Left colon (tissue), 2 donors: ENCODE measurements at places on chromosomes 7 and 10. TPM values are rescaled to one million over a fixed set of nuclear protein-coding genes. Genes with fewer than 3 reads are reported as not detected.

DNA sequence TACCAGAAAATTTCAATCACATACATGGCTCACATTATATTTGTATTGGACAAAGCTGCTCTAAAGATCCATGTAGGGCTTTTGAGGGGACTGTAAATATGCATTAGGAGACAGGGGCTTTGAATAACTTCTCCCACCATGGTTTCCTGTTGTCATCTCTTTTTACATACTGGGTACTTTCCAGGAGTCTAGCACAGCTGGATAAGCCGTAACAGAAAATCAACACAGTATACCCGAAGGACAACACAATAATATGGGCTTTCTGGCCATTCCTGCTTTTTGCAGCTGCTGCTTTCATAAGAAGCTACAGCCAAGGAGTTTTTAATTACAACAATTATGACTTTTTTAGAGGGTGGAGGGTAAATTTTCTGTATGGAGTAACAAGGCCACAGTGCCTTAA, 63.4 kb upstream of the SRPK2 start:
- no peak for DNase-seq

DNA sequence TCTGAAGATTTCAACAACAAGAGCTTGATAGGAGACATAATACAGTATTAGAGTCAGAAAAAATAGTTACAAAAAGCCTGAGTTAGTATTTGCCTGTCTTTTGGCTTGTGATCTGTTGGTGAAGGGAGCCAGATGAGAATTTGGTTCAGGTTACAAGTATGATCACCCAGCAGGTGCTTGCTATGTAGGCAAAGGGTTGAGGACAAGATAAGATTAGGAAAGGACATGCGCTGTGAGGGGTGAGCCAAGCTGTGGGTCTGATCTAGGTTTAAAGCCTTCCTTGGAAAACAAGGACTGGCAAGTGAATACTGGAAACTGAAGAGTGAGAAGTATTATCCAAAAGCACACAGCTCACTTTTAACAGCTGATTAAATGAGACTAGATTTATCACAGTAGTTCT, 28.7 kb upstream of the CD36 start:
- DNase-seq = no peak

PDCD11 gene
- 17.9 TPM for total RNA-seq

GRCh38 chr10:3857318-3857717, 72.3 kb upstream of the KLF6 start:
- DNase-seq = no peak

DNA sequence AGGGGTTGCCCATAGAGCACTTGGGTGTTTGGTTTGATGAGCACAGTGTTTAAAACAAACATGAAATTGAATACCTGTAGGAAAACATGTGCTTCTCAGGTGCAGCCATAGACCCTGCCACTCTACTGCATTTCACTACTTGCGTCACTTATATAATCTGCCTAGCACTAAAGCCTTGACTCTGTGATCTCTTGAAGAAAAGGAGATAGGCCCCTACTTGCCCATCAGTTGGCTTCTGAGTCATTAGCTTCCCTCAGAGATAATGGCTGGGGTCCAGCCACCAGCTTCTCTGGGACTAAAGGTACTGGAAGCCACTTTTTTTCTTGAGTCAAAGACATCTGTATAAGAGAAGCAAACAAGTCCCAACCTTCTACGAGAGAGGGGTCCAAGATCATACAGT, 45.9 kb upstream of the BTRC start:
- DNase-seq = no peak

DNA sequence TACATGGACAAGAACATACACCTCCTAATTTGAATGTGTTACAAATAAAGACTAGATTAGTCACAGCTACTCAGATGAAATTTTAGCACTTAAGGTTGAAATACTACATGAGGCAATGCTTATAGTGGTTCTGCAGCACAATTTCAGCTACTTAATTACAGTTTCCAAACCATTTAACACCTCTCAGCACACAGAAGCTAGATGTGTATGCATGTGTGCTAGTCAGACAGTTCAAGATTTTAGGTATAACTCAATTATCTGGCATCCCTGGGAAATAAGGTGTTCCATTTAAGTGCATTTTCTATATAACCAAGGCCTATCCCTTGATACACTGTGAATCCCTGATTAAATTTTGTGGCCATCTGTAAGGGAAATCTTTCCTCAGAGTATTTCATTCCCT, 141.8 kb downstream of the CHCHD3 start:
- no peak for DNase-seq

COL17A1 gene
- total RNA-seq = 159 TPM

DNA sequence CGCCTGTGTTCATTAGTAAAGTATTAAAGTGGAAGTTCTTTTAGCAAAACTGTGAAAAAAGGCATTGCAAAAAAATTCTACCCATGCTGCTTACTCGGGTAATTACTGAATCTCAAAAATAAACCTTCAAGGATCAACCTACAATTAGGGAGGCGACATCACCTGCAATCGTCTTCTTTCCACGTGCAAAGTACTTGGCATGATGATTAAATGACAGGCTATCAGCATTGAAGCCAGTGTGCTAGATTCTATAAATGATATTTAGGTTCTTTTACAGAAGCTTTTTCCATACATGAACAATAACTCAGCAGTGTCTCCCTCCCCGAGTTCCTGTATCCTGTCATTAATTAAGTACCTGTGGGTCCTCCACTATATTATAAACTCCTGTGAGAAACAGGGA, 105.8 kb downstream of the SFMBT2 start:
- no peak for DNase-seq

DNA sequence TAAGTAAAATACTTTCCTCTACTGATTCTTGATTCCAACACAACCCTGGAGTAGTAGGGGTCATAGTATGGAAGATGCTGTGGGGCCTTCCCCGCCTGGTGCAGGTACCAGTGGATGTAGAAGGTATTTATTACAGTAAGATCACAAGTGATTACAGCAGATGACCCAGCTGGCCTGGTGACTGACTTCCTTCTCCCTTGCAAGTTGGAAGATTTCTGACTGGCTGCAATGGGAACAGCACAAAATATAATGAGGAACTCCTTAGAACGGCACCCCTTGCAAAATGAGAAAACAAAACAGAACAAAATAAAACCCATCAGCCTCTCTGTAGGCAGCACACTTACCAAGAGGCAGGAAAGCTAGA, 61.7 kb upstream of the TARP start:
- DNase-seq = no peak

DNA sequence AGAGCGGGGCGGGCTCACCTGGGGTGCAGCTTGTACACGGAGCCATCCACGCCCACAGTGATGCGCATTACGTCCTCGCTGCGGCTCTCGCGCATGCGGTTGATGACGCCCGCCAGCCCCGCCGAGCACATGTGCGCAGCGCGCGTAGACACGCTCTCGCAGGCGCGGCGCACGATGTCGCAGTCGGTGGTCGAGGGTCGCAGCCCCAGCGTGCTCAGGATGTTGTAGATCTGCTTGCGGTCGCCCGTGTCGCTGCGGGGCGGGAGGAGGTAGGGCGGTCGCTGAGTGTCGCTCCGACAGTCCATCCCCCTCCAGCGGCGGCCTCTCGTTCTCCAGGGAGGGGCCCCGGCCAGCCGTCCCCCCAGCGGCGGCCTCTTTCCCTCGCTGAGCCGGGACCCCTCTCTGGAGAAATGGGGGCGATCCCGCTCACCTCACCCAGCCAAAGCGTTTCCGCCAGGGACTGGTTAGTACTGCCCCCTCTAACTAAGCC, 4.4 kb upstream of the MYL7 start:
- no peak for DNase-seq

DNA sequence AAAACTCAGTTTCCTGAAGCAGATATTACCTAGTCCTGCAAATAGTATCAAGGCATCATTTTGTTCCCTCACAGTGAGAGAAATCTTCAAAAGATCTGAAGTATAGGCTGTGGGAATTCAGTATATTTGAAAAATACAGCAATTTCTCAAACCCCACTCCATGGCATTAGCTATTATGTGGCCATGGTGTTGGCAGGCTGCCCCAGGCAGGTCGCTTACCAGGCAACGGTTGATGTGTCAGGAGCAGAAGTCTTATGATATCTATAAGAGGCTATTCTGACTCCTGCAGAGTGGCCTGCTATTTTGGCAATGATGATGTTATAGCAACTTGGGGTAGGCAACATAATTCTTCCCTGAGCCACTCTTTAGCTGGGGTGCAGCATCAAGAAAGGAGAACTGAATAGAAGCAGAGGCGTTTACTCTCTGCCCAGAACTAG, 187.9 kb downstream of the PLXDC2 start:
- DNase-seq = peak; percentile 16

CAMK2B gene
- total RNA-seq = 0.61 TPM

- peak; percentile 64 for DNase-seq
These were observed 983 bp downstream of the FZD8 start for GRCh38 chr10:35640951-35641675.

DNA sequence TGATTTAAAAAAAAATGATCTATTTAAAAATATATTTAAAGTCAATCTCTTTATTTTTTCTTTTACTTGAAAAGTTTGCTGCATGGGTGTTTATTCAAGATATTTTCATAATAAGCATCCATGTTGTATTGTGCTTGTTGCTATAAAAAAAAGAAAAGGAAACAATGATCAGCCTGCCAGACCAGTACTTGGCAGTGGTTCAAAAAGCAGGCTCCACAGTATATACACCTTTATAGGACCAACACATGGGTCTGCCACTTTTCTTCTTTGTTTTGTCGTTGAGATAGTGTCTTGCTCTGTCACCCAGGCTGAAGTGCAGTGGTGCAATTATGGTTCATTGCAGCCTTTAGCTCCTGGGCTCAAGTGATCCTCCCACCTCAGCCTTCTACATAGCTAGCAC, 228.0 kb downstream of the TWIST1 start:
- DNase-seq = no peak

FBH1 gene
- 89.7 TPM for total RNA-seq

DNA sequence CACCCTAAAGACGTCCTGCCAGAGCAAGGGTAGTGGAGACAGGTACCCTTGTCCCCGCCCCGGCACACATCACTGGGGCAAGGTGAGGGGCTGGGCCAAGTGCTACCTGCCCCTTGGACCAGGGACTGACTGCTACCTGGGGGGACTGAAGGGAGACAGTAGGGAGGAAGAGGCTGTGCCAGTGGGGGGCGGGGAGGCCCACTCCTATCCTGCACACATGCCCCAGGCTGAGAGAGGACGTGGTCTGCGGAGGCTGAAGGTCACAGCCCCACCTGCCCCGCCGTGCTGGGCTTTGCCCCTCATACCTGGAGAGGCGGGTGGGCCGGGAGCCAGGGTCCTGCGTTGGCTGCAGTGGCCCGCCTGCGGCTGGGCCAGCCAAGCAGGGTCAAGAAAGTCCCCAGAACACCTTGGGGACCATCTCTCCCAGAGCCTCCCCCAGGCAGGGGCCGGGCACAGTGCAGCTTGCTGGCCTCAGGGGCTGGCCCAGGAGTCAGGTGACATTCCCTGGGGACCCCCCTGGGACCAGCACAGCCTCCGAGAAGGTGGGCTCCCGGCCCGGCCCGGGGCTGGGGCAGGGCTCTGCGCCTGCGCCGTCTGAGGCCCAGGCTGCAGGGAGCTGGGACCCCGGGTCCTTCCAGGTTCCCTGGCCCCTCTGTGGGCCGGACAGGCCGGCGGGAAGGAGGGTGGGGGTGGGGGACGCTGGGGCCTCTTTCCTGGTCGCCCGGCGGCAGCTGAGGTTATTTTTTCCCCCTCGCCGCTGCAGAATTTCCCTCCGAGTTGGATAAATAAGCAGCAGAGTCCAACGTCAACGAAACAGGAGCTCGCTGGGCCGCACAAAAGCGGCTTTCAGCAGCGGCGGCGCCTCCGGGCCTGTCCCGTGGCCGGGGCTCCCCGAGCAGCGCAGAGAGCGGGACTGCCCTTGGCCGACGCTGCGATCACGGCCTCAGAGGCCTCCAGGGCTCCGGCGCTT, 9.8 kb upstream of the FZD9 start:
- DNase-seq = no peak

- no peak for DNase-seq
These were observed 636.8 kb downstream of the PHTF2 start for GRCh38 chr7:78435355-78435754.

ZSCAN21 gene
- 7.1 TPM for total RNA-seq

DNA sequence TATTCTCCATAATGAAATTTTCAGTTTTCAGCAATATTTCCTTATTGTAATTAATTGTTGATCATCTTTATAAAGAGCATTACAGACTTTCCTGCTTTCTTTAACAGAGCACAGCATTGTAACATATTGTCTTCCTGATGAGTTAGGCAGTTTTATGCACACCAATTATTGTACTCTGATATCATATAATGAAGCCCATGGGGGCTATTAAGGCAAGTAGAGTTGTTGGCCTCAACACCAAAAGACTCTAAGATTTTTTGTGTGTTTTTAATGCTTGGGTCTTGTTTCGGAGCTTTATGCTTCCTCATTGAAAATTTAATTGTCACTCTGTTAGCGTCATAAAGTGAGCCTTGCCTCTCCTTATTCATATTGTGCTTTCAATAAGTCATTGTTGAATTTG, 49.2 kb upstream of the ARID5B start:
- DNase-seq = no peak

DNA sequence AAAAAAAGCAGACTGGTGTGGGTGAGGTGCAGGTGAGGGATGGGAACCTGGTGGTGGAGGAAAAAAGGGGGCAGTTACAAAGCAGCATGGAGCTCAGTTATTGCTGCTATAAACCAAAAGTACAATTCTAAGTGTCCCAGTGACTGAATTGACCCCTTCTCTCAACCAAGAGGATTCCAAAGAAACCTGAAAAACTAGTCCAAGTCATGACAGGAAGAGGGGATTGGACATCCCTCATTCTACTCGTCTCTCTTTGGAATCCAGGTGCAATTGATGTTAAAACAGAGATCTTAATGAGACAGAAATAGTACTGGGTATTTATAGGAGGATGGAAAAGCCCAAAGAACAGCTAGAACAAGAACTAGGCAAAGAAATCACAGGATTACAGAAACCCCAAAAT, 322.3 kb upstream of the IGFBP3 start:
- no peak for DNase-seq

DNA sequence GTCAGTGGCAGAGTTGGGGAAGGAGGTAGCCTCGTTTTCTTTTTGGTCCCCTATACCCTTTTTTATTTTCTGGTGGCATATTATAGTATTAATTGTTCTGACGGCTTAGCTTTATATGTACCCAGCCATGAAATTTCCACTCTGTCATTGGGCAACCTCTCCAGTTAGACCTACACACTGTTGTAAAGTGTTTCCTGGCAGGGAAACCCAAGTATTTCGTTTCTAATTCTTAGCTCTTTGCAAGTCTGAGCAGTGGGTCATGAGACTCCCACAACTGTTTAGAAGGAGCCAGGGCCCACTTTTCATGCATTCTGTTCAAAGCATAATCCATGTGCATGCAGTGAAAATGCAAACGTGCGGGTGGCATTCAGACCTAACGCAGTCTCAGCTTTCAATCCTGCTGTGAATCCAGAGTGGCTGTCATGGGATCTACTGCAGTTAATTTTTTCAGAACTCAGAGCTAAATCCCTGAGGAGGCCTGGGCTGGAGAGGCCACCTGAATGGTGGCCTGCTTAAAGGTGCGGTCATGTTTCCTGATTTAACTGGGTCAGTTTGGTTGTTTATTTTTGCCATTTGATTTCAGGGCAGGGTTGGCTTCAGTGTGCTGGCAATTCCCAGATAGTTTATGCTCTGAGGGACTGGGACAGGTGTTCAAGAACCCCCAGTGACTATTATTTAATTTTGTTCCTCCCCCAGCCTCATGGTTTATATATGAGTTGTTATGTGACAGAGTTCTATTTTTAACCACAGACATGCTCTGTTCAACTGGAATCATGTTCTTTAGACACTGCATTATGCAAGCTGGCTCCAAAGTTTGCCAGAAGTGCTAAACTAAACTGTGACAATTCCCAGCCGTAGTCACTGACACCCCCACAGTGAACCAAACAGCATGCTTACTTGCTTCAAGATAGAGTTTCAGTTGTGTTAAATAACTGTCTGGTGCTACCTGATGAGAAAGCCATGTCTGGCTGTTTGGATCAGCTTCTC, 27.4 kb upstream of the SYPL1 start:
- DNase-seq = peak; percentile 43
